Activated T-cell treated with anti-CD3 and anti-CD28 coated beads, Interleukin-2, amount 50 U/mL, for 24 hours (primary cell): ENCODE measurements at places on chromosomes 3 and 15.

- no peak for DNase-seq
Measured at GRCh38 chr3:122513386-122514122, 1.2 kb downstream of the KPNA1 start.

- DNase-seq, result no peak
Measured at GRCh38 chr3:37534940-37535339, 326.7 kb upstream of the CTDSPL start.

- DNase-seq, result peak; percentile 57
Measured at GRCh38 chr3:128486681-128487537, 6.1 kb downstream of the GATA2 start.

DNA sequence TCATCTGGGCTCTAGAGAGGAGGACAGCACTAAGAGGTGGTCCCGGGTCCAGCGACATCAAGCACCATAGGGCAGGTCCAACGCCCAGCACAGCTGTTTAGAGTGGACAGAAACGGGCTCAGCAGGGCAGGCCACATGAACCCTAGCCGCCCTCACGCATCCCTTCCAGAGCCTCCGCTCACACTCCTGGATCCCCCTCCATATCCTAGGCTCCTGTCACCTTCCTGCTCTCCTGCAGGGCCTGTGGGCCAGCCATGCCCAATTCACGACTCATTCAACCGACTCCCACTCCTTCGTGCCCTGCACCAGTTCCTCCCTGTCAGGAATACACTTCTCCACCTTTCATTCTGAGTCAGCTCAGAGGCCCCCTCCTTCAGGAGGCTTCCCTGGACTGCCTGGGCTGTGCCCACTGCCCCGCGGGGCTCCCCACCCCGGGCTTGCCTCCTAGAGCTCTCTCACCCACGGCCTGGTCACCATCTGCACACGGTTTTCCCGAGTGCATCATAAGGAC, 90.2 kb downstream of the LINGO1 start:
- no peak for DNase-seq

GRCh38 chr3:126476166-126477060, 722 bp upstream of the ZXDC start:
- DNase-seq, result peak; percentile 84

- no peak for DNase-seq
Measured at GRCh38 chr15:42165106-42165505, 8.7 kb upstream of the PLA2G4F start.

GRCh38 chr3:56115698-56116097, 352.6 kb downstream of the ERC2 start:
- no peak for DNase-seq
